ENCODE measurements at places on chromosomes 2 and 18.

- DNase-seq: peak; percentile 66
Measured at GRCh38 chr18:9334973-9335696, 562 bp downstream of the TWSG1 start.

GRCh38 chr2:239169311-239170048, 231.3 kb downstream of the HDAC4 start:
- DNase-seq: no peak

DNA sequence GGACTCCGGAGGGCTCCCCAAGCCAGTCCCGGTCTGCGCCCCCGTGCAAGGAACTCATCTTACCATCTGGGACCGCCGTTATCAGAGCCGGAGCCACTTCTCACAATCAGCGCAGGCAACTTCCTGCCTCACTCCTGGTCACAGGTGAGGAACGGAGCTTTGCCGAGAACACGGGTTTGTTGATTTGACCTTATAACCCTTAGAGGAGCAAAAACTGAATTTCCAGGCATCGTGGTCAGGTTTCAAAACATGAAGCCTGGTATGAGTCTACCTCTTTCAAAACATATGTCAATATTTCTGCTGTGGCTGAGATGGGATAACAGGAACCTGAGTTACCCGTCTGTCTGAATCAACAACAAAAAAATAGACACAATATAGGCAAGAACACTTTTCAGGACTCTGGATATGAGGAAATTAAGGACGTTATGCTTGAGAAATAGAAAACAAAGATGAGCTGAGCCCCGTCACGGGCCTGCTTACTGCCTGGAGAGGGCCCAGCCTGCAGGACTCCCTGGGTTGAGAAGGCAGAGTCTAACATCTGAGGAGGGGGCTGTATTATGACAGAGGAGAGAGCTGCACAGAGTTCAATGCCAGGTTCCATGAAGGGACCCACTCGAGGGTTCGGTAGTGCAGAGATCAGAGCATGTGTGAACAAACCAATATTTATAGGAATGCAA, 148.7 kb downstream of the NDUFA10 start:
- no peak for DNase-seq

- DNase-seq: peak; percentile 47
Measured at GRCh38 chr2:231800493-231801091, 14.3 kb downstream of the COPS7B start.

DNA sequence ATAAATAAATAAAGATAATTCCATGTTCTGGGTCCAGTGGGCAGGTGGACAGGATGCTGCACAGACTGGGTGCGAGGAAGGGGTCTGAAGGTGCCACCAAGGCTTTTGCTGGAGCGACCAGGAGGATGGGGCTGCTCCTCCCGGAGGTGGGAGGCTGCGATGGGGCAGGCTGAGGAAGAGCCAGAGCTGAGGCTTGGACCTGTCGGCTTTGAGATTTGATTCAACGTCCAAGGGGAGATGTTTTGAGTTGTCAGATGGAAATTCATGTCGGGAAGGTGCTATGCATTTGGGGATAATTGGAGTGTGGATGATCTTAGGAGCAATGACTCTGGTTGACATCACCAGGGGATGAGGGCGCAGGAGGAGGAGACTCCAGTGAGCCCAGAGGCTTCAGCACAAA, 11.7 kb downstream of the ALLC start:
- DNase-seq: no peak

DNA sequence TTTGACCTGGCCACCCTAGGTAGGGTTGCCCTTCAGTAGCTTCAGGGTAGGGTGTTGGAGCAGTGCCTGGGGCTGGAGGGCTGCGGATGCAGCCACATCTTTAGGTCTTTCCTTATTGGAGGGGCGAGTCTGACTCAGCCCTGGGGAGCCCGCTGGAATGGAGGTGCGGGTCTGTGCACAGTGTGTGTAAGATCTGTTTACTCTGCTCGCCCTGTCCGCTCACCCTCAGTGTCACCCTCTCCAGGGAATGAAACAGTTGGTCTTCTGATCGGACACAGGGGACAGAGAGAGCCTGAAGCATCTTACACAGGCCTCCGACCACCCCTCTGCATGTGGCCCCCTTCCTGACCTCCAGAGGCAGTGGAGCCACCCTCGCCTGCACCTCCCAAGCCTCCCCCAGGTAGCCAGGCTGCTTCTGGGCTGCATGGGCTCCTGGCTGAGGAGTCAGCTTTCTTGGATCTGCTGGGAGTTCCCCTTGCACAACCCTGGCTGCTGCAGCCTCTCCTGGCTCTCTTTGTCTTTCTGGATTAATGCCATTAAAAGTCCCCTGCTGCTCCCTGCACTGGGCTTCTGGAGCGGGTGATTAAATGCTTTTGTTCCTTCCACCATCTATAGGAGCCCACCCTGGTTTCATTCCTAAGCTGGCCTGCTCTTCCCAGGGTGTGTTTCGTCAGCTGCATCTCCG, 82.6 kb downstream of the ASB1 start:
- peak; percentile 25 for DNase-seq

DNA sequence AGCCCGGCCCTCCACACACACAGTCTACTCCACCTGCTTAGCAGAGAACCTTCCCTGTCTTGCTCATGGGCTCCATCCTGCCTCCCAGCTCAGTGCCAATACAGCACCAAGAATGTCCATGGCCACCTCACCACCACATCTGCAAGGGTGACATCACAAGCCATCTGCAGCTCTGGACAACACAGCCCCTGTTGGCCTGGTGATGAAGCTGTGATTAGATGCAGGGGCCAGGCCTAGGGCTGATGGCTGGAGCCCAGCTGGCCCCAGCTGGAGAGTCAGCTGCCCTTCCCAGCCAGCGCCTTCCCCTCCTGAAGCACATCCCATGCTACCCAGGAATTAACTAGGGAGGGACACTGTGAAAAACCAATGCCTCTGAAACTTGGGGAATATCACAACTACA, 91.1 kb downstream of the TTC32 start:
- no peak for DNase-seq

GRCh38 chr2:85750587-85751575, 2.9 kb upstream of the ATOH8 start:
- DNase-seq: peak; percentile 81

- DNase-seq: no peak
Measured at GRCh38 chr2:145488571-145488970, 968.7 kb upstream of the ZEB2 start.

GRCh38 chr2:263774-264492, at the start of gene SH3YL1:
SH3YL1 (minus strand) TSS chr2:264032; CDS start chr2:263984, 48 bp downstream.
- peak; percentile 56 for DNase-seq

DNA sequence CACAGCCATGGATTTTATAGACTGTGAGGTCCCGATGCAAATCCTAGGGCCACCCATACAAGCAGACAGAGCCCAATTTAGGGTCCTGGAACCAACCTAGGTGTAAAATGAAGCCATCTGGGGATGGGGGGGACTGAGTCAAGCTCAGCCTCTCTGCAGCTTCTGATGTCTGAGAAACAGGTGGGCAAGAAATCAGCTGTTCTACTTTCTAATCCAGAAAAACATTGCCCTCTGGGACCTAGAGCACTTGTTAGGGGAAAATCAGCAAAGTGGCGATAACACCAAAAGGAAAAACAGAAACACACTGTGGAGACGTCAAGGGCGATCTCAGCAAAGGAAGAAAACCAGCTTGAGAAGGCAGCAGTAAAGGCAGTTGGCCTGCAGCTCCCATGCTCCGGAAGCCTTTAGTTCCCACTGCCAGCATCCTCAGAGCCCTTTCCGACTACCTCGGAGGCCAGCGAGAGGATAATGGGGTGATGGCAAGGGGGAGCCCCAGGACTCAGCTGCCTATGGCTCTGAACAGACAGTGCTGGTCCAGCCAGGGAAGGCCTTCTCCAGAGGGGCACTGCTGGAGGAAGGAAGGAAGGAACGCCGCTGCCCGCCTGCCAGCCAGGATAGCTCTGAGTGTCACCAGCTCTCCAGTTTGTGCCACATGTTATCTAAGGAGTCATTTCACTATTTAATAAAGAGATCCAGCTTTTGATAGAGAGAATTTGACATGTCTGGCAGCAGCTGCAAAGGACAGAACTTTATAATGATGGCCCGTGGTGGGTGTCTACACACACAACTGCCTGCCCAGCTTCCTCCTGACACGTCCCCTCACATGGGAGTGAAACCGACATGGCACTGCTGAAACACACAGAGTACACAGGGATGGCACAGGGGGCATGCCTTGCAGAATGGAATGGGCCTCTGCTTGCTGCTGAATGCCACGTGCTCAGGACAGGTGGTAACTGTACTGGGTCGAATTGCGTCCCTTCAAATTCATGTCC, 37.7 kb downstream of the HS1BP3 start:
- DNase-seq: no peak

Measured in NCI-H82 (cell line).